SIG-M5 (cell line): ENCODE measurements at places on chromosomes 2 and 18.

DNA sequence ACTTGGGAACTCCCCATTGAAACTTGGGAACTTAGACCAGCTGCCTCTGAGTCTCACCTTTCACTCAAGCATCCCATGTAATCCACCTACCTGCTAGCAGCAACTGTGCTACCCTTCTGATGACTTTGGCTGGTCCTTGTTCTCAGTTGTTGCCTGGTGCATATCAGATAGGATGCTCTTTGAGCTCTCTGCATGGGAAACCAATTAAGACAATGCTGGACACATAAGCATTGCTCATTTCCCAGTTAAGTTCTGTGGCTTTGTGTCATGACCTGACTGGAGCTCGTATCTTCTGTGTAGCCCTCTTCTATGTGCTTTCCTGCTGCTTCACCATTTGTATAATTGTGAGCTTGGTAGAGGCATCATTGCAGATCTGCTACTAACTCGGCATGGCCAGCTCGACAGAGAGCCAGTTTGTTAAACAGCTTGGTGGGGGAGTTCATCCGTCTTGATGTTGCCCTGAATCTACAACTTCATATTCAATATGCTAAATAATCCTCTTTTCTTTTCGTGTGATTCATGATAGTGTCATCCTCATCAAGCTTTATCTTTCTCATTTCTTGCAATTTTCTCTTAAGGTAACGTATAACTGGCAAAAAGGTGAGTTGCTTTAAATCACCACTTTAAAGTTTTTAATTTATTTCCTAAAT lies 447.5 kb upstream of the SLC14A2 start:
- no peak for DNase-seq

- DNase-seq: no peak
Observed at GRCh38 chr2:62208074-62208757, 12.3 kb downstream of the B3GNT2 start.

- DNase-seq: no peak
Observed at GRCh38 chr2:174485788-174486562, 854 bp downstream of the GPR155 start.

GRCh38 chr2:73566288-73566878 lies 75.8 kb downstream of the NAT8 start:
- no peak for DNase-seq

- no peak for DNase-seq
Observed at GRCh38 chr2:39697454-39697853, 31.7 kb downstream of the TMEM178A start.

DNA sequence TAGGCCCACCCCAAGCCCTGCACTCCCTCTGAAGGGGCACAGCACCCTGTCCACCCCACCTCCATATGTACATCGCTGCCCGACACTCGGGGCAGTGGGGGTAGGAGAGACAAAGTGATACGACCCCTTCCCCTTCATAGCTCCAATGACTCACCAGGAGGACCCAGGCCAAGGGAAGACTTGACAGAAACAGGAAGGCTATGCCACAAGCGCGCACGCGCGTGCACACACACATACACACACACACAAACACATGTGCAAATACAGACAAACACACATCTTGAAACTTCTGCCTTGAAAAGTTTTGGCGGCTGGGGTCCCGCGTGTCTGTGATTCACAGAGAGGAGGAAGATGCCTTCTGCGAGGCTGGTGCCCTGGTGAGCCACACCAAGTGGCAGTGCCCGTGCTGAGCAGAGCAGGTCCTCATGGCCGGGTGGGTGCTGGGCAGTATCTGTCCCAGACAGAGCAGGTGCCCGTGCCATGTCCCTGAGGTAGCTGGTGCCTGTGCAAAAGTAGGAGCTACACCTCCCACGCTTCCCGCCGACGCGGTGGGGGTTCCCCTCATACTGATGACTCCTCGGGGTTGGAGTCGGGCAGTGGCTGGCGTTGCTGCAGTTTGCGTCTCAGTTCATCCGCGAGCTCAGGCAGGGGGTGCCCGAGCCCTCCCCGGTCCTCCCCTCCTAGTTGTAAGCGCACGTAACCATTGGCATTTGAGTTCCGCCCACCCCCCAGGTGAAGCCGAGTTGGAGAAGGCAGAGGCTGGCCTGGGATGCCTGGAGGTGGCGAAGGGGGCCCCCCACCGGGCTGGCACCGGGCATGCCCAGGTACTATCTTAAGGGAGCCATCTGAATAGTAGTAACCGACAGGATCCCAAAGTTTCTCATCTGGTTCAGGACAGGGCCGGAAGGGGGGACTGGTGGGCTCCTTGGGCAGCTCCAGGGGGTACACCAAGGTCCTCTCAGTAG lies 2.5 kb upstream of the ANKRD39 start:
- DNase-seq: no peak

- no peak for DNase-seq
Observed at GRCh38 chr2:119289093-119289492, 65.5 kb downstream of the STEAP3 start.

- no peak for DNase-seq
Observed at GRCh38 chr18:4433717-4434116, 21.4 kb downstream of the DLGAP1 start.

DNA sequence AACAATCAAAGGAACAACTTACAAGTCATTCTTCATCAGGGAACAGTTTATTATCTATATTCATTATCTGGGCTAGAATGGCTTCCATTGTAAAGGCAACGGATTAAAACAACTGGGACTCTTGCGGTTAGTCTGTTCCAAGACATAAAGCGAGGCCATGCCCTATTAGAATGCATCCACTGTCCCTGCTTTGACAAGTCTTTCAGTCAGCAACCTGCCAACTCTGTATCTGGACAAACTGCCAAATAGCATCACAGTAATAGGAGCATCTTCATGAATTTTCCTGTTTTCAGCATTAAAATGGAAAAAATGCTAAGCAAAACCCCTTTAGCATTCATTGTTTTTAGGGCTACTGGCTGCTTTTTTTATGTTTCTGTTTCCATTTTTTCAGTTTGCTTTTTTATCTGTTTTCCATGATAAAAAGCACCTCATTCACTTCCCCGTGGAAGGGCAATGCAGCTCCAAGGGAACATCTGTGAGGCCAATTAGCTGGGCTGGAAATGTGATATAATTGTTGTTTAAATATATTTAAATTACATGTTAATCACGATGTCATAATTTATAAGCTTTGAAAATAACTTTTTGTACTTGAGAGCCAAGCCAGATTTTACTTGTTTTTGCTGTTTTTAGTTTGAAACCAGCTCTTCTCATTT lies 834.3 kb downstream of the CPS1 start:
- no peak for DNase-seq

DNA sequence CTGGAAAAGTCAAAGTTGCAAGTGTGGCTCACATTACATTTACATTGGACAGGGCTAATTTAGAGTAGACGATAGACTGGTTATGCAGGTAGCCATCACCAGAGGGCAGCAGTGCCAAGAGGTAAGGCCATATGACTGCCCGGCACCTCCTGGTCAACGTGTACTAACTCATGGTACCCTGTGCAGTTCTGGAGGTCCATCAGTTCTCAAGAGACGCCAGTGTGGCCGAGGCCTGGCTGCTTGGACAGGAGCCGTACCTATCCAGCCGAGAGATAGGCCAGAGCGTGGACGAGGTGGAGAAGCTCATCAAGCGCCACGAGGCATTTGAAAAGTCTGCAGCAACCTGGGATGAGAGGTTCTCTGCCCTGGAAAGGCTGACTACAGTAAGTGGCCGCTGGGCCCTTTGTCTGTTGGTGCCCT lies 65.8 kb upstream of the EML6 start:
- no peak for DNase-seq

GRCh38 chr2:8094526-8094925 lies 587.3 kb upstream of the ID2 start:
- DNase-seq: no peak

- no peak for DNase-seq
Observed at GRCh38 chr2:160335441-160335840, 135.4 kb upstream of the ITGB6 start.

GRCh38 chr2:207635468-207636200 lies 10.4 kb upstream of the METTL21A start:
- no peak for DNase-seq

- DNase-seq: no peak
Observed at GRCh38 chr18:24208270-24209035, 69.6 kb downstream of the CABYR start.

GRCh38 chr2:176879426-176879995 lies 333.1 kb upstream of the HNRNPA3 start:
- DNase-seq: no peak

DNA sequence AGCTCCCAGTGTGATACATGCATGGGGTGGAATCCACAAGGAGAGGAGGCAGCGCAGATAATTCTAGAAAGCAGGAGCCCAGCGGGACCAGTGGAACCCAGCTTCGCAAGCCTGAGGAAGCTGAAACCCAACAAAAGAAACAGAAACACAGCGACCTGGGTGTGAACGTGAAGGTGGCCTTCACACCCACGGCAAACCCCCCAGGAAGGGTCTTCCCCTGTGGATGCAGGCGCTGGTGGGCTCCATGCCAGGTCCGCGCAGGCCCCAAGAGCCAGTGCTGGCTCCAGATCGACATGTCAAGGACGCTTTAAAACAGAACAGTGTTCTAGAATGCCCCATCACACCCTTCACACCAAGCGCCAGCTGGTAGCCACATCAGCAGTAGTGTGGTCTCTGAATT lies 22.1 kb downstream of the KIF1A start:
- DNase-seq: no peak

DNA sequence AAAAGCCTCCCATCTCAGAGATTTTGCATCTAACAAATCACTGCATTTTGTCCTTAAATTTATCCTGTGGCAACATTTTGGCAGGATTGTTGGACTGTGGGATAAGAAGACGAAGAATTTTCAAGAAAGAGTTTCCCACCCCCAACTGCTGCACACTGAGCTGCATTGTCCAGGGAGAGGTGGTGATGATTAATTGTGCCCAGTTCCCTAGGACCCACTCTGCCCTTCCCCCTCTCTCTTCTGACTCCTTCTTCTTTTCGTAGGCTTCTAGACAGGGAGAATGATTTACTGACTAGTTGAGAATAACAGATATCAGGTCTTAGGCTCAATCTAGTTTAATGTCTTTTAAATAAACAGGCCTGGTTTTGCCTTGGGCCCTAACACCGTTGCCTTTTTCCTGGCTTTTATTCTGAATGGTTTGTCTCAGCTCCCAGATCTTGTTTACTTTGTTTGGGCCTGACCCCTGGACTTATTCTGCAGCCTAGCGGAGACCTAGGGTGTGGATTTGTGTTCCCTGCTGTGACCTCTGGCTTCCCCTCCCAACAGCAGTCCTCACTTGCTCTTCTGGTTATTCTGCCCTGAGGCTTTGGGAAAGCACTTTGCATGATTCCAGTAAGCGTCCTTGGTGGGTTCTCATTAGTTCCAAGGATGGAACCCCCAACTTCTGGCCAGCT lies 233.3 kb downstream of the INSIG2 start:
- DNase-seq: no peak

- no peak for DNase-seq
Observed at GRCh38 chr2:7803515-7803914, 878.3 kb upstream of the ID2 start.

DNA sequence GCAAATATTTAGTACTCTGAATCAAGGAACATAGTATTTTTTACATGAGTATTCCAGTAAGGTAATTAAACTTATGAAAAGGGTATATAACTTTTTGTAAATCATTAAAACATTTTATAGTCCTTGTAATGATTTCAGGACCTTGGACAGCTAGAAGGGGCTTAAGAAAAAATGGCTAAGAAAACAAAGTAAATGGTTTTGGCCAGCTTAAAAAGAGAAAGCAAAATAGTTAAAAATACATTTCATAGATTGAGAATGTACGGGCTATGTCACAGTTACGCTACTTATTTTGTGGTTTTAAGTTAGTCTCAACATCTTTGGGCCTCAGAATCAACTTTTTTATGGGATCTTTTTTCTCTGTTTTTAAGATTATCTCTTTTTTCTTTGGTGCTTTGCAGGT lies 26.7 kb downstream of the POLI start:
- DNase-seq: no peak

- no peak for DNase-seq
Observed at GRCh38 chr18:76462326-76462694, 32.7 kb downstream of the ZNF516 start.

DNA sequence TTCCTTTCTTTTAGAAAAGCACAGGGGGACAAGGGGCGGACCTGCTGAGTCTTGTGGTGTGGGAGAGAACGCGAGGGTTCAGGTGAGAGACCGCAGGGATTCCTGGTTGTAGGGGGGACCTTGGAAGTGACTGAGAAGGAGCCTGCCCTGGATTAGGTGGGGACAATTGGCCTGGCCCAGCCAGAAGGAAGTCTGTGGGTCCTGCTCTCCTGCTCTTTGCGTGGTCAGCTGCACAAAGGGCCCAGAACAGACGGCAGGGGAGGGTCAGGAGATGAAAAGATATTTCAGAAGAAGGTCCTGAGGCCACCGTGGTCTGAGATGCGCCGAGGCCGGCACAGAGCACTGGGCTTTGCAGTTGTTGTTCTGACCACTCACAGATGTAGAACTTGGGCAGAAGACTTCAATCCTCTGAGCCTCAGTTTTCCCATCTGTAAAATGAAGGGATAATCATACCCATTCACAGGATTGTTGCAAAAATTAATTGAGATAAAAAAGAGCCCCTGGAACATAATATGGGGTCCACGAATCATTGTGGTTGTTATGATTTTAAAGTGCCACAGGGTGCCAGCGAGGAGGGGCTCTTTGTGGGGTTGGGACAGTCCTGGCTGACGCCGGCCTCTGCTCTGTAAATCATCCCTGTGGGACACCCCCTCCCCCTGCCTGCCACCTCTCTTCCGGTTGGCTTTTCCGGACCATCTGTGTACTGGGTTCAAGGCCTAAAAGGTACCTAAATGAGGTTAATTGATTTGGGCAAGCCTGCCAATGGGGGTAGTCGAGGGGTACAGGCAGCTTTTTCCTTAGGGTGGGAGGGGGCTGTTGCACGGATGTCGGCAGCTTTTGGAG lies 1.8 kb downstream of the LPIN1 start:
- no peak for DNase-seq

- DNase-seq: no peak
Observed at GRCh38 chr2:220075835-220076234, 448.4 kb downstream of the SLC4A3 start.

GRCh38 chr2:71691747-71692441 lies 238.5 kb downstream of the DYSF start:
- no peak for DNase-seq

DNA sequence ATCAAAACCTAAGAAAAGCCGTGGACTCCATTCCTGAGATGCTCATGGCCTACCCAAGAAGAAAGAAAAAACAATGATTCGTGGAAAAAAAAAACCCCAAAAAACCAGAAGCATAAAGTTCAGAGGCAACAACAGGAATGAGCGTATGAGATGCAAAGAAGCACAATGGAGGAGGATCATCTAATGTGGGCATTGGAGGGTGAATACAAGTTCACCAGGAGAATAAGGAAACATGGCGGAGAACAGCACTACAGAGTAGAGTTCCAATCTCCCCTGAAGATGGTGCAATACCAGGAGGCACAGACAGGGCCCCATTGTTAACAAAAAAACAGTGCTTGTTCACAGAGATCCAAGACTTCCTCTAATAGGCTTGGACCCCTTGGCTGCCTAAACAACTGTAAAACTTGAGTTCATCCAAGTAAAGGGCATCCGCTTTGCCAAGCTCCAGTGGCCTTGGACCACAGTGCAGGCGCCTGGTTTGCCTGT lies 337.2 kb downstream of the PDE11A start:
- no peak for DNase-seq

DNA sequence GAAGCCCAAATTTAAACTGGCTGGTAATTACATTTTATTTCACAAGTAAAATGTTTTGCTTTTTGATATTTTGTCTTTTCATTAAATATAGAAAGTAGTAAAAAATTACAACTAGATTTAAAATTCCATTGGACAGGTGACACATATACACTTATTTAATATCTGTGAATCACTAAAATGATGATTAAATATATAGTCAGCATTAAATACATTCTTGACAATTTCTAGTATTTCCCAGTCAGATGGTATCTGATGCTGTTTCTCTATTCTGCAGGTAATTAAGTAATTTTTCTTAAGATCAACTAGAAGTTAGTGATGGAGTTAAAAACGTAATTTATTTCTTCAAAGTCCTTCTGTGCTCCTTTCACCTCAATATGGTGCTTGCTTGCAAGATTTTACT lies 237.8 kb downstream of the LRRTM4 start:
- no peak for DNase-seq
